CD4-positive, alpha-beta T cell treated with Interleukin-6 at 100 ng/mL for 8 hours (primary cell): ENCODE measurements at places on chromosomes 11 and 22.

DNA sequence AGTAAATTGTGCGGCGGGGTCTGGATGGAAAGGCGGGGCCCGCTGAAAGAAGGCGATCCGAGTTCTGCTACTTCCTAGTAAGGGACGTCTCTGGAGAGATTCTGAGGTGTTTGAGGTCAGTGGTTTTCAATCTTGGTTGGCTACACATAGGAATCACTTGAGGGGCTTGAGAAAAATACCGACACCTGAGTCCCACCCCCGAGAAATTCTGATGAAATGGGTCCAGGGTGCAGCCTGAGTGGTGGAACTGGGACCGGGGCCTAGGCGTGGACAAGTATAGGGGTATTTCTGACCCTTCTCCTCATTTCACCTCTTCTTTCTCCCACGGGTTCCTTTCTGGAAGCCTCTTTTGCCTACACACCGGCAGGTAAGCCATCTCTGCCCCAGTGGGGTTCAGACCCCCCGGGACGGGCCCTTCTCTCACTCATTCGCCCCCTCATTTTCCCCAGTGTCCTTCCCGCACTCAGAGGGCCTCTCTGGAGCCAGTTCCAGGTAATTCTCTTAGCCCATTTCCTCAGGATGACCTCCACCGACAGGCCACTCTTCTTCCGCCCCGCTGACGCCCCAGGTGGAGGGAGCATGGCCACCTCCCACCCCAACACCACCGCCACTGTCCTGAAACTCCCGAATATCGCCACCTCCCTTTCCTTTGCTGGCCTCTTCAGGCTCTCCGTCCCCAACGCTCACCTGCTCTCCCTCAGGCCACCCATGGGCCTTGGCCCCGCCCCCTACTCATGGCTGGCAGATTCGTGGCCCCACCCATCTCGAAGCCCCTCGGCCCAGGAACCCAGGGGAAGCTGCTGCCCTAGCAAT, 11.8 kb downstream of the ROBO3 start:
- no peak for DNase-seq

DNA sequence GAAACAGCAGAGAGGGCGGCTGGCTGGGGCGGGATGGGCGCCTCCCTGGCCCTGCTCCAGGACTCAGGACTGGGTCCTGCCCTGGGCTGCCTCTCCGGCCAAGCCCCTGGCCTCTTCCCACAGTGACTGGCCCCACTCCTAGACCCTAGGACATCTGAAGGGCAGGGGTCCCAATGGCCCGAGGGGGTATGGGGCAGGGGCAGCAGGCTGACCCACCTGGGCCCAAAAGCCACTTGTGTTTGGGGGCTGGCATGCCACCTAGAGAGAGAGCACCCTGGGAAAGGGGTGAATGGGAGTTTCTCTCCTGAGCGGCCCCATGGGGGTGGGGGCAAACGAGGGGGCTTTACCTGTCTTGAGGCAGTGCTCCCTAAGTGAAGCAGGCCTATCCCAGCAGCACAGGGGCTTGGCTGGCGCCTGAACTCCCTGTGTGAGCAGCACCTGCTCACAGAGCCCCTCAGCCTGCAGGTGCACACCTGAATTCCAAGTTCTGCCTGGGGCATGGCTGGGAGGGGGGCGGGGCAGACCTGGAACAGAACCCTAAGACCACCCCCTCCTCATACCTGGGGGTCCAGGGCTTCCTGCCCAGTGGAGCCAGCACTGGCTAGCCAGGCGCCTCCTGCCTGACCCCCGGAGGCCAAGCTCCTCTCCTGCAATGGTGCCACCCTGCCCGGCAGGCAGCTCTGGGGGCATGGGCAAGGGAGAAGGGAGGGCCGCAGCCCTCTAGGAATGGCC, 16.9 kb downstream of the DUSP8 start:
- no peak for DNase-seq

- DNase-seq: peak; percentile 67
Measured at GRCh38 chr22:46054091-46055073, 77.4 kb upstream of the WNT7B start.

DNA sequence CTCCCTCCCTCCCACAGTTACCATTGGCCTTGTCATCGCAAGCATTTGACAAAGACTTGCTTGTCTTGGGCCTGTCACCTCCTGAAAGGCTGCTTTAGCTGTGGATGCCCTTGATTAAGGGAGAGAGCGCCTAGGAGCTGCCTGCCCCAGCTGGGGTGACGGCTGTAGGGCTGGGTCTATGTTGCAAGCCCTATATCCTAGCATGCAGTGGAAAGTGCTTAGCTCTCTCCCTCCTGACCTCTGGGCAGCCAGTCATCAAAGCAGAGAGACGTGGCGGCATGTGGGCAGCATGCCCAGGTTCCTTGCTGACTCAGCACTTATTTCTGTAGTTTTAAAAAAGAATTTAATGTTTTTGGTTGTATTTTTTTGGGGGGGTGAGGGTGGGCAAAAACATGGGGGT, 75.9 kb downstream of the BARX2 start:
- no peak for DNase-seq

DNA sequence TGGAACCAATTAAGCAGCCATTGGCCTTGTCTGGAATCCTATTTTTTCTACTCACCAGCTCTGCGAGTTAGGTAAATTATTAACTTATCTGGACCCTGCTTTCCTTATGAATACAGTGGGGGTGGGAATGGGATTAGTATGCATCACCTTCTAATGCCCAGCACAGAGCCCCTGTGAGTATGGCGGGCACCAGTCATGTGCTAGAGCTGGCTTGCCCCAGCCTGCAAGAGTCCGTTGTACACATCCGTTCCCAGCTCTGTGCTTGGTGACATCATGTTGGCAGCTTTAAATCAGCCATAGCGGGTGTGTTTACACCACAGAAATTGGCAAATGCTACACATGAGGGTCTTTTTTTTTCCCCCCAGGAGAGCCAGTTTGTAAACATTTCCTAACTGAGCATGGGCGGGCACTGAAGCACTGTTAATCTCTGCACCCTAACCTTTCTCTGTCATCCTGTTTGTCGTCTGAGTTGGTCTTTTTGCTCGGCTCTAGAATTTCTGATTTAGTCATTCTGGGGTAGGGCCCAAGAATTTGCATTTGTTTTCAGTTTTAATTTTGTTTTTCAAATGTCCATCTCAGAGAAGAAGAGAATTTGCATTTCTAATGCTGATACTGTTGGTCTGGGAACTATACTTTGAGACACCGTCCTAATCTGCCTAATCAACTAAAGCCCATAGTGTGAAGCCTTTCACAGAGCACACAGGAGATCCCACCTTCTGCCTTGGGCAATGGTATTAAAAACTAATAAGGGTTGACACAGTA, 130.3 kb upstream of the TBCEL start:
- DNase-seq: no peak

- no peak for DNase-seq
Measured at GRCh38 chr11:129302386-129303101, 73.1 kb upstream of the BARX2 start.

DNA sequence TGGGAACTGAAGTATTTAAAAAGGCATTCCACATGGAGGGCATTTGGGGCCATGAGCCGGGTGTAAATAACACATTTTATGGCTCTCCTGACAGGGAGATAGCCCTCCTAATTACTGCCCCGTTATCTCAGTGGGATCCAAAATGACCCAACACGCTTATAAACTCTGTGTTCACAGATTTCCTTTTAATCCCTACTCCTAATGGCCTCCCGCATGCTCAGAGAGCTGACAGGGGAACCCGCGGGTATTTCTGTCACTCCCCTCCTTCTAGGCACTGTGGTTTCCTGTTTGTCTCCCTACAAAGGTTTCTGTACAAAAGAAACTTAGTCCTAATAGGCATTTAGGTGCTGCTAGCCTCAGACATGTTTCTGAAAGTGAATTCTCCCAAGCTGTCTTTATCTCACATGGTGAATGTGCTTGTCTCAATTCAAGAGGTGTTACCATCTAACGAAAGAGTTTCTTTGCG, 202.8 kb upstream of the SEZ6L start:
- no peak for DNase-seq

- peak; percentile 82 for DNase-seq
Measured at GRCh38 chr11:62786318-62787004, 741 bp upstream of the TMEM179B start.

DNA sequence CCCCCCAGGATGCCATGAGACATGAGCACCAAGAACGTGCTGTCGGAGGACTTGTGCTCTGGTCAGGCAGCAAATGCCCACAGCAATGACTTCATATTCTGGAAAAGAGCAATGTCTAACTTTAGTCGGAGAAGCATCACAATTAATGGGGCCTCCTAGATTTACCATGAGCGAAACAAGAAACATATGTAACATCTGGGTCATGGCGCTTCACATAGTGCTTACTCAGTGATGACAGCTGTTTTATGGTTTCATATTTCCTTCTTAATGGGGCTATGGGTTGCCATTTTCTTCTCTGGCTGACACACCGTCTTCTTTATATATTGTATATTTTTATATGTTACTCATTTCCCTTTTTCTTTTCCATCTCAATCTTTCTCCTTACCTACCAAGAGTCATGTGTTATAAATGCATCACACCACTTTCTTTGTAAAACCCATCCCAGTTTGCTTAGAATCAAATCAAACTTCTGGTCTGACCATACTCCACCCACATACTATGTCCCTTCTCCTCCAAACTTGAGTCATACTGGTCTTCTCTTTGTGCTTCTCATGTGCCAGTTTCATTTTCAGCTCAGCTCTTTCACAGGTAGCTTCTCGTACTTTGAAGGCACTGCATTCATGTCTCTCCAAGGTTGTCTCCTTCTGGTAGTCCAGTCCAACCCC, 9.4 kb upstream of the CASP12 start:
- DNase-seq: peak; percentile 6

DNA sequence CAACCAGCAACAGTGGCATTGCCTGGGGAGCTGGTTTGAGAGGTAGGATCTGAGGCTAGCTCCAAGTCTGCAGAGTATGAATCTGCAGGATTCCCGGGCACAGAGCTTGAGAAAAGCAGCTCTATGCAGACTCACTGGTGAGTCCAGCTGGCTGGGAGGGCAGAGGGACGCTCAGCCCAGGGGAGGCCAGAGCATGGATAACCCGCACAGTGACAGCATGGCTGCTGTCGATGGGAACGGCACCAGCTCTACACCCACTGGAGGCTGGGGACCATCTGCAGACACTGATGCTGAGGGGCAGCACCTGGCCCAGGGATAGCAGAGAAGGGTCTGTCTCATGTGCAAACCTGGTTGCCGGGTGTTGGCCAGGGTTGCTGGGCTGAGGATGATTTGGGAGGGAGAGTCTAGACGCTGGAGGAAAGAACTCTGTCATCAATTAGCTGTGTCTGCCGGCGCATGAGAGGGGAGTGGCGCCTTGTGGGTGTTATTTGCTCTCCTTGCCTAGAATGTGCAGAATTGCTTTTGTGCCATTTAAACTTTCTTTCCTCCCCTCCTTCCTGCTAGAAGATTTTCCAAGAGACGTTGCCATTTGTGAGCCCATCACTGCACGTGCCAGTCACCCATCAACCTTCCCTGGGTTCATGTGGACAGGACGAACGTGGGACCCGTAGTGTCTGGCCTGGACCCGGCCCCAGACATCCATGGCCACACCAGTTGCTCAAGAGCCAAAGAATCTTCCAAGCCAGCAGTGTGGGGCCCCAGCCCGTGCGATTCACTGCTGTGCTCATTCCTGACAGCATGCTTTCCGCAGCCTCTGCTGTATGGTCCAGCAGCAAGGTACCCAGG, 19.1 kb upstream of the LINC01488 start:
- DNase-seq: no peak

DNA sequence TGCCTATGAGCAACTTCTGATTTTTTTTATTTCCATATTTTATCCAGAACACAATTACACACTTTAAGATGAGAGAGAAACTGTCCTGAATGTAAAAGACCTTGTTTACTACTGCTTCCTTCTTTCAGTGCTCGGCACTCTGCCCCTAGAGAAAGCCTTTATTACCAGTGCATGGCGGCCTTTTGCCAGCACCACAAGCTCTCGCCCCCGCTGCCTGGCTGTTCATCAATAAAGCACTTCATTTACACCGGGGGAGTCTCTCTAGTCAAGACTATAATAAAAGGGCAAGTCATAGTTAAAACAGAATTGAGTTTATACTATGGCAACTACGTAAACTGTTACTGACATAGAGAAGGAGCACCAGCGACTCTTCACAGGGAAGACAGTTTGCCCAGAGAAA, 259.5 kb downstream of the CADM1 start:
- no peak for DNase-seq

DNA sequence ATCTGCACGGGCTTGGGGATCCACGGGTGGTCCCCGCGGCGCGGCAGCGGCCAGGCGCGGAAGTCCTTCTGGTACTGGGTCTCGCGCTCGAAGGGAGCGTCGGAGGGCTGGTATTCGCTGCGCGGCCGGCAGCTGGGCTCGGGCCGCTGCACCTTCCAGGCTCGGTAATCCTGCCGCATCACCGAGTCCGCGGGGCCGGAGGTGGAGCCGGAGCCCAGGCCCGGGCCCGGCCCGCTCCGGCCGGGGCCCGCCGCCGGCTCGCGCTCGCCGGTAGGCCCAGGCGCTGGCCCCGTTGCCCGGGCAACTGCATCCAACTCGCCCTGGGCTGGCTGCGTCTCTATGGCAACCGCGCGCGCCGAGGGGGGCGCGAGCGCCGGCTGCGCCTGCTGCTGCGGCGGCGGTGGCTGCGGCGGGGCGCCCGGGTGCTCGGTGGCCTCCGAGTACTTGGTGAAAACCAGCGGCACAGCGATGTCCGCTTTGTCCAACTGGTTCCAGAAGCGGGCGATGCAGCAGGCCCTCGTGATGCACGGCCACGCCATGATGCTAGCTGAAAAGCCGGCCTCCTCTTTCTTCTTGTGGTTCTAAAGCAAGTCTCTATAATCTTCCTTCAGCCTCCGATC, 897 bp downstream of the MAP6 start:
- DNase-seq: no peak

DNA sequence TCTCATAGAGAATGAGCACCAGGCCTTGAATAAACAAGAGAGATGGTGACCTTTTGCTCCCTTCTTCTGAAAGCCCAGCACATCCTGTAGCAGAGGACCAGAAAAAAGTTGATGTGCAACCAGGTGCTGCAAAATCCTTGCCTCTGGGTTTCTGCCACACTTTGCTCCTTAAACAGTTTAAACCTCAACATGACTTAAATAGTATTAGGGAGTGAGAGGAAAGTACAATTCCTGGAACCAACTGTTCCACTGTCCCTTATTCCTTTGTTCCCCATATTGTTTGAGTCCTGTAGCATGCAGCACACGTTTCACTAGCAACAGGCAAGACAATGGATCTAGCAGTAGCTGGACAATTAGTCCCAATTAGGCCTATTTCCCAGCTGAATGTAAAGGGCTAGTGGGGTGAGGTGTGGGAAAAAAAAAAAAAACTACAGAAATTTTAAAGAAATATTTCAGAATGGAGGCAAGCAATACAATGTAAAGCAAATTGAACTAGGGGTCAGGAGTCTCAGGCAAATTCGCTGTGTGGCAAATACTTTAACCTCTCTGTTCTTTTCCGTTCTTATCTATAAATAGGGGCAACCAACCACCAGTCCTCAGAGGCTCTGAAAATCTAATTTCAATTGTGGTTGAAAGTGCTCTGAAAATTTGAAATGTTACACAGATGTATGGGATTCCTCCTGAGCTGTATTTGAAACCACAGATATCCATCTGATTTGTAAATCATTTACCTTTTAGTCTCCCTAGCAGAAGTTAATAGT, 6.6 kb downstream of the MPPED2 start:
- DNase-seq: no peak
